ENCODE measurements at places on chromosomes 4 and X. TPM values are rescaled to one million over a fixed set of nuclear protein-coding genes. Genes with fewer than 3 reads are reported as not detected.

Gene CSAG3
- total RNA-seq = not detected

DNA sequence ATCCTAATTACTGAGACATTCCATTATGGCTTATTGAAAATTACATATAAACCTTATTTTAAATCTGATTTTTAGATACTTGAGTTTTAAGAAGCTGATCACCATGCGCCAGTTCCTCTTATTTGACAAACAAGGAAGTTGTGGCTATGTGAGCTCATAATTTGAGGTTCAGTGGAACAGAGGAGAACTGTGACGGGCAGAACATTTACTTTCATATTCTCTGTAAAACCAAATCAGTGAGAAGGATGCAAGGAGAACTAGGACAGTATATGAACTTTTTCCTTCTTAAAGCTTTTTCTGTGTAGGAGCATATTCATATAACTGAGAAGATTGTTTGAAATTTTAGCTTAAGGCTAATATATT, 25.3 kb downstream of the STIM2 start:
- no peak for DNase-seq

DNA sequence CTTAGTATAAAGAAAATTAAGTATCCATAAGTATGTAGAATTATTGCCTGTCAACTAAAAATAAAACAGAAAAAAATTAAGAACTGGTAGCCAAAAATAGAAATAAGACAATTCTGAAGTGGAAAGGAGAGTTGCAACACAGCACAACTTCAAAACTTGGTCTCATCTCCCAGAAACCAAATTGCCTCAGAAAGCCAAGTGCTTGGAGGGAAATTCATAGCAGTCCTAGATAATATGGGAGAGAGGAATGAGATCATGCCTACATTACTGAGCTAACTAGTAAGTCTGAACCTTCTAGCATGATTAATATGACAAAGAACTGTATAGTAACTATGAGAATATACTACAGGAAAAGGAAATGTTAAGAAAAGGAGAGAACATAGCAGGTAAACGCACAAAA, 256.5 kb downstream of the LDB2 start:
- no peak for DNase-seq

GRCh38 chr4:95614684-95615205, 66.0 kb upstream of the UNC5C start:
- no peak for DNase-seq

Gene DKK2
- 107 TPM for total RNA-seq

Gene RBM46
- not detected for total RNA-seq

GRCh38 chr4:43133566-43133965, 241.1 kb downstream of the GRXCR1 start:
- no peak for DNase-seq

Gene SLC16A2
- 18.3 TPM for total RNA-seq

- DNase-seq = no peak
Observed at GRCh38 chrX:85907316-85907715, 140.0 kb downstream of the CHM start.

GRCh38 chr4:154602404-154603020, 9.9 kb downstream of the FGG start:
- DNase-seq = no peak

GRCh38 chr4:139887376-139887802, 221.8 kb downstream of the MGST2 start:
- no peak for DNase-seq

Gene TECRL
- not detected for total RNA-seq

Gene CT47B1
- not detected for total RNA-seq

Gene SPARCL1
- 26.9 TPM for total RNA-seq

Gene DMP1
- total RNA-seq = not detected

- no peak for DNase-seq
Observed at GRCh38 chr4:183165376-183165775, 66.3 kb downstream of the WWC2 start.

DNA sequence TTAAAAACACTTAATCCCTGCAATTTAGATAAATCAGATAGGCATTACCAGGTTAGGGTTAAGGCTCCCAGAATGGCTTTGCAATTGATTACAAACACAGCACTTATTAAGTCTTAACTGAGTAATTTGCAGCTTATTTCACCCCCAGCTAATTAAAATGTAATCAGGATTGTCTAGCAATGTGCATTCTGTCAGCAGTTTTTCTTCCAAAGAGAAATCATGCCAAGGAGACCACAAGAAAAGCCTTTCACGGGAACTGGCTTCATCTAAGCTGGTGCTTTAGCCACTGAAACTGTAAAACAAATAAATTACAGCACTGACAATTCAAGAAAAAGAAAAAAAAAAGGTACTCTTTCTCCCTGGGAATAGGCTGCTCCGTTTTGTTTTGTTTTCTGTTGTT, 2.1 kb downstream of the ANOS1 start:
- DNase-seq = no peak

Gene FIP1L1
- 46.0 TPM for total RNA-seq

GRCh38 chr4:48331577-48332330, 9.6 kb upstream of the SLAIN2 start:
- DNase-seq = no peak

GRCh38 chr4:168441412-168441811, 38.9 kb downstream of the DDX60L start:
- no peak for DNase-seq

DNA sequence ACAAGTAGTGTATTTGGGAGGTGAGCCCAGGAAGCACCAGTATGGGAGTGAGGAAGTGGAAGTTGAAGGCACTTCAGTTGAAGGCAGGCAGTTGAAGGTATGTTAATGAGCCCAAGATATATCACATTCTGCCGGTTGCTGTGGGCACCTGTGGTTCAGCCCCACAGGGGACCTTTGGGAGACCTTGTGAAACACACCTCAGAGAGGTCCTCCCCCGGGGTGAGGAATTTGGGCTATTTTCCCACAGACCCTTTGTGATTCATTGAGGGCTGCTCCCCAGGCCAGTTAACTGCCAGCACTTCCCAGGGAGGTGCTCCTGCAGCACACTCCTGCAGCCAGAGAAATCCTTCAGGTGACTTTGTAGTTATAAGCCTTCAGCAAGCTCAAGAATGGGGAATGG, 45.9 kb downstream of the PTCHD1 start:
- DNase-seq = no peak

Gene ATP1B4
- not detected for total RNA-seq

Gene TGIF2LX
- total RNA-seq = not detected

Measured in chondrocyte (in vitro differentiated cells).